Right renal cortex interstitium (tissue), 3 donors: ENCODE measurements at places on chromosomes 4 and X. TPM values are rescaled to one million over a fixed set of nuclear protein-coding genes. Genes with fewer than 3 reads are reported as not detected.

GRCh38 chrX:112738347-112739033, 58.8 kb upstream of the LHFPL1 start:
- DNase-seq: no peak

IL13RA2 gene
- 1.8 TPM for polyA plus RNA-seq

DNA sequence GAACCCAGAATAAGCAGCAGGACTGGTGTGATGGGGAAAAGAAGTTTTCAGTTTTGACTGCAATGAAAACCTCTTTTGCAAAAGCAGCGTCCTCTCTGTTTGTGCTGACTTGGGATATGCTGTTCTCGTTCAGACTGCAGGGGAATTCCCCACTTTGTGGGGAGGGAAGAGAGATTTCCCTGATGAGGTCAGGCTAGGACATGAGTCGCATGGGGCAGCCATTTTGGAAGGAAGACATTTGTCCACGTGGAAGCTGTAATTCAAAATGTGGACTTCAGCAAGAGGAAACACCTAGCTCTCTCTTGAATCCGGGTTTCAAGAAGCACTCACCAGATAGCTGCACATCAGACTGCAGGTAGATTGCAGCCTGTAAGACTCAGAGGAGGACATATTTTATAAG, 39.3 kb downstream of the ING2 start:
- DNase-seq: no peak

DNA sequence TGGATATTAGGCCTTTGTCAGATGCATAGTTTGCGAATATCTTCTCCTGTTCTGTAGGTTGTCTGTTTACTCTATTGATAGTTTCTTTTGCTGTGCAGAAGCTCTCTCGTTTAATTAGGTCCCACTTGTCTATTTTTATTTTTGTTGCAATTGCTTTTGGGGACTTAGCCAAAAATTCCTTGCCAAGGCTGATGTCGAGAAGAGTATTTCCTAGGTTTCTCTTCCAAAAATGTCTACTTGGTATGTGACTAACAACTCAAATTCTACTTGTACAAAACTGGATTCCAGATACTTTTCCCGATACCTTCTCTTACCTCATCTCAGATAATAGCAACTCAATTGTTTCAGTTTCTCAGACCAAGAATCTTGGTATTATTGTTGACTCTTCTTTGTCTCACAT, 142.4 kb upstream of the GLRA2 start:
- no peak for DNase-seq

MXD4 gene
- polyA plus RNA-seq: 46.4 TPM

- DNase-seq: no peak
Measured at GRCh38 chrX:1876041-1876440, 261.2 kb downstream of the ASMT start.

P2RY4 gene
- not detected for polyA plus RNA-seq

DNA sequence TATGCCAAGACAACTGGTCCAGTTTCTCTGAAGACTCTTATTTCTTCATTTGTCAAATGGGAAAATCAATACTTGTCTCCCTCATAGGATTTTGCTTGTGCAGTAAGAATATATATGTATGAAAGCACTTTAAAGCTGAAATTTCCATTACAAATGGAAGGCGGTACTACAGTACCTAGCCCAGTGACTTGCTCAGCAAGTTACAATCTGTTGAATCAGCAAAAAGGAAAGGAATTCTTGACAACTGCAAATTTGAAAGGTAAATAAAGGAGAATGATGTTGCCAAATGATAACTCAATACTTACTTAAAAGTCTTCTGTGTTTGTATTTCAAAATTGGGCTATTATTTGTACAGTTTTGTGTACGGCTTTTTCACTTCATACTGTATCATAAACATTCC, 71.1 kb downstream of the PKD2 start:
- DNase-seq: no peak

- no peak for DNase-seq
Measured at GRCh38 chr4:68984947-68985346, 33.3 kb upstream of the UGT2A3 start.

GRCh38 chr4:86791126-86791525, 58.1 kb downstream of the SLC10A6 start:
- no peak for DNase-seq

NR3C2 gene
- polyA plus RNA-seq: 17.8 TPM

PDE6B gene
- 30.5 TPM for polyA plus RNA-seq

DNA sequence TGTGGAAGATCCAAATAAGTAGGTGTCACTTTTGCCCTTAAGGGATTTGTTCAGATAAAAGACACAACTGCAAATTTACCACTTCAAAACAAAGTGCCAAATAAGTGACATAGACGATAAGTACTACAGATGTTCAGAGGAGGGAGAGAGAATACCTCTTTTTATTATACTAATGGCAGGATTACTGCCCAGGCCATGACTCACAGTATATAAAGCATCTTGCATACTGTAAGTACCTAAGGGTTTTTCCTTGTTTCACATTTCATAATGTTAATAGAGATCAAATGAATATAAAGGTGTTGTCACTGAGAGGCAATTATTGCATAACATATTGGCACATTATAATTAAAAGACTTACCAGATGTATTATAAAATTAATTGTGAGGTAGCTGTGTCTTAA, 46.4 kb downstream of the PTPN13 start:
- DNase-seq: no peak

DNA sequence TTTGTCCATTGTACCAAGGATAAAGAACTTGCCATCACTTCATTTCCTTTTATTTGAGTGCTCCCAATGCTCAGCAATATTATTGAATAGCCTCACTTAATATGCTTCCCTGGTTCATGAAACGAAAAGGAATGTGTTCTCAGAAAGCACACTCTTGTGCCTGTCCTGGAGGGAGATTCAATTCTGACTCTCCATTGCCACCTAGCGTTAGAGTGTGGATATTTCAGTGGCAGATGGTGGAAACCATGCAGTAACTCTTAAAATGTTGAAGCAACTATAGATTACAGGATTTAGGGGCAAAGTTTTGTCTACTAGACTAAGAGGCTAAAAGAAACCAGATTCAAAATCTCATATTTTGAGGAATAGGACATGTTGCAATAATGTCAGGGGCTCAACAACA, 36.0 kb downstream of the GAB3 start:
- DNase-seq: no peak

- DNase-seq: no peak
Measured at GRCh38 chrX:9414416-9414815, 50.4 kb upstream of the TBL1X start.

- DNase-seq: no peak
Measured at GRCh38 chr4:153798420-153798819, 9.5 kb upstream of the SFRP2 start.

EVC gene
- polyA plus RNA-seq: 41.3 TPM
